ENCODE measurements at places on chromosomes 6 and 20.

- DNase-seq = no peak
Observed at GRCh38 chr6:14273191-14273590, 155.6 kb downstream of the CD83 start.

DNA sequence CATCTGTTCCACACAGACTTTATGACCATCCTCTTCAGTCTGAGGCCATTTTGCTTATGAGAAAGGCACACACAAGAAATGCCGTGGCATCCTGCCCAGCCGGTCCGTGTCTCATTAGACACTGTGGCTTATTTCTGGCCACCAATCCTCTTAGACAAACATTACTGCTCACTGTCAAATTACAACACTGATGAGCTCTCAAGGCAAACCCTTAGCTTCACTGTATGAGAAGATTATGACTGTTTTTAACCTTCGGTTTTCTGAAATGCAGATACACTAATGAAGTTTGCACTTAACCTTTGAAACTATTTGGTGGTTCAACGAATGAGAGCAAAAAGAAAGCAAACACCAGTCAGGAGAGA, 50.5 kb upstream of the DST start:
- no peak for DNase-seq

GRCh38 chr6:118913161-118913560, 19.2 kb downstream of the ASF1A start:
- no peak for DNase-seq

DNA sequence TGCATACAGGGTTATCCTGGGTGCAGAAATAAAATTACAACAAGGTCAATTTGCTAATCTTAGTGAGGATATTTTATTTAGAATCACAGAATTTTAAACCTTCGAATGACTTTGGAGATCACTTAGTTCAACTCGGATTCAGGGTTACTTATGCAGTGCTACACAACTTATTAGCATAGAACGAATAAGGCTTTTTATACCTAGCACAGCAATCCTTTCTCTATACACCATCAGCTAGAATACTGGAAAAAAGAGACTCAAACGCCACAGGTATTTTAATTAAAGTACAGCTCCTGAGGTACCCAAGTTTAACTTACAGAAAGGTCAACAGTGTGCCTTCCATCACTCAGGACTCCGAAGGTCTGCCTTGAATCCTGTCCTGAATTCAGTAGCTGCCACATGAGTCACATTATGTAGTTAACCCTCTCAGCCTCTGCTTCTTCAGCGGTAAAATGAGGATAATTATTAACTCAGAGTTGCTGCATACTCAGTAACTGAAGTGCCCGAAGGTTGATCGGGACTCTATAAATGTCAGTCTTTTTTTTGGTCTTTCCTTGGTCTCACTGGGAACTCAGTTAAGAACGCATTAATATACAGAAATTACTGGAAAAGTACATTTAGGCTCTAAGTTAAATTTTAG, 6.0 kb upstream of the QKI start:
- no peak for DNase-seq

DNA sequence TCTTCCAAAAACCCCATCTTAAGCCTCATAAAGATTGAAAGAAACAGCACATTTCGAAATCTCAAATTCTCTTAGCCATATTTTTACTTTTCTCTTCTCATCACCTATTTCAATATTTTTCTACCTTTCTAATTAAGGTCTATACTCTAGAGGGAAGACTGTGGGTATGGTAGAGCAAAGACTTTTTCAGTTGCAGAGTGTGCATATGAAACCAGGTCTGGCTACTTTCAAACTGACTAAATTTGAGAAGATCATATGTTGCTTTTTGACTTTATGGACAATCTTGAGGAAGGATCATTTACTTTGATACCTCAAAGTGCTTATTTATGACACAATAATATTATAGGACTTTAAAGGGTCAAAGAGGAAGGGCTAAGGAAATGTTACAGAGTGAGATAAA, 20.7 kb downstream of the FILIP1 start:
- no peak for DNase-seq

GRCh38 chr6:157952861-157953351, 28.8 kb upstream of the SYNJ2 start:
- DNase-seq = no peak

DNA sequence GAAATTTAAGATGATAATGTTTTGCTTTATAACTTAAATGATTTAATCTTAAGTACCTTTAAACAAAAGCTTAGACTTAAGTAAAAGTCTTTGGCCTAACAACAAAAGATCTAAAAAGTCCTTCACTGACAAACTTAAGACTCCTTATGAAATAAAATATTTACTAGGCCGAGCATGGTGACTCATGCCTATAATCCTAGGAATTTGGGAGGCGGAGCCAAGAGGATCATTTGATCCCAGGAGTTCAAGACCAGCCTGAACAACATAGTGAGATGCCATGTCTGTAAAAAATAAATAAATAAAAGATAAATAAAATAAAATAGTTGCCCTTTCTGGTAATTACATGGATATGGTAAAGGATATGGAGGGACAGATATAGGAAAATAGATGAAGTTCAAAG, 12.4 kb downstream of the KATNA1 start:
- DNase-seq = no peak

DNA sequence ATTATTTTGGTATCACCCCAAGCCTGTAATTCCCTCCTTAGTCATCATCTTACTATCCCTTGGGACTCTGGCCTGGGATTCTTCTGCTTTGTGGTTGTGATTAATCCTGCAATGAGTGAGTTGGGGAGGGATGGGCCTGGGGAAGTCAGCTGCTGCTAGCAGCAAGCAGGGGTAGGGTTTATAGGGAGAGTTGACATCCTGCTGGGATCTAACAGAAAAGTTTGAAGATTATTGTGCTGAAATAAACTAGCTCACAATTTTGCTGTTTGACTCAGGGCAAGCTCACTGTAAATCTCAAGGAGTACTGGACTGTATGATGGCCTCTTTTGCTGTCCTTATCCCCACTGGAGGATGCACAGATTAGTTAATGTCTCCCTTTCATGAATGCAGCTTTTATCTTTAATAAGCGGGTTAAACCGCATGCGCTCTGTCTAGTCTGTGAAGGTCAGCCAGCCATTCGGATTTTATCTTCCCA, 83.4 kb downstream of the JARID2 start:
- DNase-seq = no peak
